SK-N-DZ (cell line): ENCODE measurements at places on chromosomes 11 and 22.
A peak's percentile ranks its signal among the peaks of the same experiment; 100 is the strongest.

DNA sequence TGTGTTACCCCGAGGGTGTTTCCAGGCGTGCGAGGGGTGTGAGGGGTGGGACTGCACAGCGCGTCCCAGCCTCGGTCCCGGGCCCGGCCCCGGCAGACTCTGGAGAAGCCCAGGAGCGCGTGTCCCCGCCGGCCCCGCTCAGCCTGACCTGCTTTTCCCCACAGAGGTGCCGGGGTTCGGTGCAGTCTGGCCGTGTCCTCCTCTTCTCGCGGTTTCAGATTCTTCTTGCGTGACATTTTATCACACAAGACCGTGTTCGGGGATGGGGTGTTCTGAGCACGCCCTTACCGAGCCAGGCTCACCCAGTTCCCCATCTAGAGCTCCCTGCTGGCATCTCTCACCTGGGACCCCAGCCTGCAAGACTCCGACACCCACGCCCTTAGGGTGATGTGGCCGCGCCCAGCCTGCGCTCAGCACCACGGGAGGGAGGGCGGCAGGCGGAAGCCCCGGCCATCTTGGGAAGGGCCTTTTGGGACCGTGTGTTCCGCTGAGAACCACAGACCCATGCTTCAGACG is 775.6 kb downstream of the BRD1 start:
- DNase-seq = no peak

GRCh38 chr11:134037046-134037908 is 31.6 kb upstream of the JAM3 start:
- no peak for DNase-seq

- DNase-seq = no peak
Measured at GRCh38 chr11:63937713-63938478, 906 bp upstream of the NAA40 start.

DNA sequence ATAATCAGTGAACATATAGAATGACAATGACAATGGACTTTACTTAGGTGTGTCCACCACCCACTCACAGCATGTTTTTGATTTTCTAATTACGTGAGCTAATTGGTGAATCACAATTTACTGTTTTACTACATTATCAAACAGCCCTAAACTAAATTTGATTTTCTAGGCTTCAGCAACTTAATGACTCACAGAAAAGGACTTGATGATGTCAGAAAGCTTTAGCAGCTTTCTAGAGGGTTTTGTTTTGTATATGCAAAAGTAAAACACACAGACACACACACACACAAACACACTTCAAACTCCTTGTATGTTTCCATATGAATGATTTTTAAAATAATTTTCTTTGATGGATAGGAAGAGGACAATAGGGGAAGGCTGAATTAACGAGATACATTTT is 878.6 kb upstream of the CCDC90B start:
- no peak for DNase-seq

- peak; percentile 91 for DNase-seq
Measured at GRCh38 chr22:24156913-24157821, 24.1 kb upstream of the SUSD2 start.

DNA sequence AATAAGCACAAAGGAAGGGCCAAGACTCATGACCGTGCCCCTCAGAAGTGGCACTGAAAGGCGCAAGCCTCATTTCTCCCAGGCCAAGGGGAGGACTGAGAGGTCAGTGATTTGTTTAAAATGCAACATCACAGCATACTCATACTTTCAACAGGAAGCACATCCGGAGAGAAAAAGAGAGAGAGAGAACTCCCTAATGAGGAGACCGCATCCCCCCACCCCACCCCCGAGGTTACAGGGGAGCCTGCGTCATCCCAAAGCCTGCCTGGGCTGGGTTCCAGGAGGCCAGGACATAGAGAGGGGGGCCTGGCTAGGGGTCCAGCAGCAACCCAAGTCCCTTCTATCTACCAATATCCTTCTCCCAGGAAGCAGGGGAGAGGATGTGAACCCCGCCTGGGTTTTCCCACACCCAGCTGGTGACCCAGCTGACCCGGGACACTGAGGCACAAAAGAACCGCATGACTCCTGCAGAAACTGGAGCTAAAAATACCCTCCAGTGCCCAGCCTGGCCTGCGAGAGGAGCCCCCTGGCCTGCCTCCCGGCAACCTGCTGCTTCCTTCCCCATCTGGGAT is 3.8 kb downstream of the CSNK1E start:
- no peak for DNase-seq
